NCI-H1105 treated with DMSO at 0.1 percent for 48 hours (cell line): ENCODE measurements at places on chromosomes 5 and 9.

GRCh38 chr9:110207071-110207641 is 803 bp downstream of the C9orf152 start:
- peak; percentile 4 for DNase-seq

GRCh38 chr5:22683050-22683449 is 170.1 kb downstream of the CDH12 start:
- peak; percentile 94 for DNase-seq

- DNase-seq: no peak
These were observed 31.8 kb downstream of the ZFAND5 start for GRCh38 chr9:72333197-72333596.

- no peak for DNase-seq
These were observed 41.6 kb downstream of the TRIO start for GRCh38 chr5:14184725-14185124.

GRCh38 chr5:7916171-7916804 is 47.3 kb downstream of the MTRR start:
- no peak for DNase-seq

GRCh38 chr9:135464181-135464580 is 15.4 kb upstream of the PPP1R26 start:
- no peak for DNase-seq

- DNase-seq: no peak
These were observed 154.5 kb downstream of the ARSB start for GRCh38 chr5:78830528-78831046.

GRCh38 chr5:159965031-159965837 is 43.7 kb upstream of the TTC1 start:
- DNase-seq: no peak

DNA sequence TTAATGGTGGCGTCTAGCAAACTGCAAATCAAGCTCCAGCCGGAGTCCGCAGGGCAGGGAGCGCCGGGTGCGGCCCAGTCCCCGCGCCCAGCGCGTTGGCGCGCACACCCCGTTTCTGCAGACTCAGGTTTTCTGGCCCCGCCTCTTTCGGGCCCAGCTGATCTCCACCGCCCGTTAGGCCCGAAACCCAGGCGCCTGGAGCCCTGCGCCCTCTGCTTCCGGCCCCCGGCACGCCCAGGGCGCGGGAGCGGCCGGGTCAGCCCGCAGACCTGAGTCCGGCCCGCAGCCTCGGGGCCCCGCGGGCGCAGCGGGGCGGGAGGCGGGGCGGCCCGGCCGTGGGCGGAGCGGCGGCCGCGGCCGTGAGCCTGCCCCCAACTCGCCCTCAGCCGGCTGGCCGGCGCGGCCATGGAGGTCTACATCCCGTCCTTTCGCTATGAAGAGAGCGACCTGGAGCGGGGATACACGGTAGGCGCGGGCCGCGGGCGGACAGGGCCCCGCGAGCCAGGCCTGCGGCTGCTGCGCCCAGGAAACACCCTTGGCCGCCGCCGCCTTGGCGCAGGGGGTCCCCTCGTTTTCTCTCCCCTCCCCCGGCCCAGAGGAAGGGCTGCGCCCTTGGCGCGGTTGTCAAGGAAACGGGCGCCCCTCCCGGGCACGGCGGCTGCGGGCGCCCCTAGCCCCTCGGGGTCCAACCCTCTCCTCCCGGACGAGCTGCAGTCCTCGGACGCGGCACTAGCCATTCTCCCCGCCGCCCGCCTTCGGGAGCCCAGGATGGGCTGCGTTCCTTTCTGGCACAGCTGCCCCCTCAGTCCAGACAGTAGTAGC is at the start of gene SNX24:
Gene SNX24, plus strand, starts transcription at position 385 of the 822 bp plus-strand sequence. Its CDS starts 21 bp downstream, at position 406.
- DNase-seq: peak; percentile 47

GRCh38 chr9:135963938-135964337 is 2.8 kb upstream of the UBAC1 start:
- no peak for DNase-seq

GRCh38 chr9:123945532-123945931 is 15.6 kb upstream of the DENND1A start:
- no peak for DNase-seq

- no peak for DNase-seq
These were observed 119.4 kb downstream of the PDE8B start for GRCh38 chr5:77329664-77330430.

DNA sequence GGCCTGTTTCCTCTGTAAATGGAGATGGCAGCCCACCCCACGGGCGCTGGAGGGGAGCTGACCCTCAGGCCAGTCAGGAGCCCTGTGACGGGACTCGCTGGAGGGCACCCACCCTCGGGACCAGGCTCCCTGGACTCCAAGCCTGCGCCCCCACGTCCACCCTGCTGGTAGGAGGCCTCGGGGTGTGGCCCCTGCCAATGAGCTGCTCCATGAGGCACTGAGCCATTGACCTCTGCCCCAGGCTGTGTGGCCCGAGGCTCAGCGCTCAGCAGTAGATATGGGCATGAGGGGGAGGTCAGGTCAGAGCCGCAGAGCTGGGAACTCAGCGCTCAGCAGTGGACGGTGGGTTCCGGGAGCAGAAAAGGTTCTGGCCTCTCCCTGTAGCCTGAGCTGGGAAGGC is 52.3 kb upstream of the EGFL7 start:
- no peak for DNase-seq

GRCh38 chr9:83218411-83219090 is 155.6 kb upstream of the RASEF start:
- no peak for DNase-seq

DNA sequence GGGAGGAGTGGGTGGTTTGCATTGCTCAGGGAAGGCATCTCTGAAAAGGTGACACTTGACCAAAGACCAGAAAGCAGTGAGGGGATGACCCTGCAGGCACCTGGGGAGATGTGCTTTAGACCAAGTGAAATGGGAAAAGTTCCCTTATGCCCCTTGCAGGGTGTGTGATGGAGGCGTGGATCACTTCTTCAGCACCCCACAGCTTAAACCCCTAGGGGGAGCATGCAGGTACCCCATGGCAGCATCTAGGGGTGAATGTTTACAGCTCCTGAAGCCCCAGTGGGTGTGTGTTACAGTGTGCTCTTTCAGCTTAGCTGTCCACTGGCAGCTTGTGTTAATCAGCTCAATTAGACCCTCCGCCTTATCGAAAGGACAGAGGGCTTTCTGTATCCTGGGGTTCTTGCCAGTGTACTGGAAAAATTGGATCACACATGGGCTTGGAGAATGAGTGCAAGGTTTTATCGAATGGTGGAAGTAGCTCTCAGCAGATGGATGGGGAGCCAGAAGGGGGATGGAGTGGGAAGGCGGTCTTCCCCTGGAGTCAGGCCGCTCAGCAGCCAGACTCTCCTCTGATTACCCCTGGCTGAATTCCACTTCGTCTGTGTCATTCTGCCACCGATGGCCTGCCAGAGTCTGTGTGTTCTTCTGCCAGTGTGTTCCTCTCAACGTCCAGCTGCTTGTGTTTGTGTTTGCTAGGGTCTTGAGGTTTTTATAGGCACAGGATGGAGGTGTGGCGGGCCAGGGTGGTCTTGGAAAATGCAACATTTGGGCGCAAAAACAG is 6.3 kb downstream of the BHMT2 start:
- DNase-seq: no peak

GRCh38 chr5:14445576-14446290 is 135.9 kb upstream of the OTULINL start:
- DNase-seq: peak; percentile 11

GRCh38 chr9:123335986-123336329 is 20.0 kb upstream of the CRB2 start:
- no peak for DNase-seq

DNA sequence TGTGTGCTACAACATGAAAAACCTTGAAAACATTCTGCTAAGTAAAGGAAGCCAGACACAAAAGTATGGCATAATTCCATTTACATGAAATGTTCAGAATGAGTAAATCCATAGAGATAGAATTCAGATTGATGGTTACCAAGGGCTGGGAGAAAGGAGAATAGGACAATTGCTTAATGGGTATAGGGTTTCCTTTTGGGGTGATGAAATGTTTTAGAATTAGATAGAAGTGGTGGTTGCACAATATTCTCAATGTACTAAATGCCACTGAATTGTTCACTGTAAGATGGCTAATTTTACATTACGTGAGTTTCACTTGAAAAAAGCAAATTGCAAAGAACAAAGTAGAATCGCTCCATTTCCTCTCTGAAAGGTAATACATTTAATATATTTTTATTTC is 43.0 kb upstream of the GAS1 start:
- no peak for DNase-seq

GRCh38 chr9:13013991-13014883 is 239.4 kb downstream of the LURAP1L start:
- no peak for DNase-seq

DNA sequence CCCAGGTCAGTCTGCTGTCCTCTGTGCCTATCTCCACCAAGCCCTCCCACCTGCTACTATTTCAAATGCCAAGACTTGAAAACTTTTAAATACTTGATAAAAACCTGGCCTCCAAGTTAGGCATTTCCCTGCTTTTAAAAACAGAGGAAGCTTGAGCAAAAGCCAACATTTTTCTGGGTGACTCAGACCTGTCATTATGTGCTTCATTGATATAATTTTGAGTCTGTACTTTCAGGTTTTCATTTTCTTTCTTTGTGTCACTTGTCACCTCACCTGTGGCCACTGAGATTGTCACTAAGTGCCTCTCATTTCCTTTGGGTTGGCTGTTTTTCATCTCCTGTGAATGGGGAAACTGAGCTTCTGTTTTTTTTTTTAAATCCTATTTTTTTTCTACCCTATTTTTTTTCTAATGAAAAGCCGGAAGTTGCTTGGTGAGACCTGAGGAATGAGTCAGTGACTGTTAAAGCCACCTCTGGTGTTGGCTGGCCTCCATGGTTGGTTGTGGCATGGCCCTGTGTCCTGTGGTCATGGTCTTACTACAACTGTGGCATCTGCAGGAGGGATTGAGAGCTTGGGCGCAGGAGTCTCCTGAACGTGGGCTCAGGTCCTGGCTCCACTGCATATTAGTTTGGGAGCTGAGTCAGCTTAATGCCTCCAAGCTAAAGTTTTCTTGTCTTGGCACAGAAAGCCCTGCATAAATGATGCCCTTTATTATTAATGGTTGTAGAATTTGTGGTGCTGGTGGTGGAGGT is 56.7 kb downstream of the ARHGAP26 start:
- DNase-seq: no peak
